ENCODE measurements at places on chromosomes 6 and 20.

GRCh38 chr6:154380741-154381140 lies 24.1 kb upstream of the IPCEF1 start:
- DNase-seq = no peak

DNA sequence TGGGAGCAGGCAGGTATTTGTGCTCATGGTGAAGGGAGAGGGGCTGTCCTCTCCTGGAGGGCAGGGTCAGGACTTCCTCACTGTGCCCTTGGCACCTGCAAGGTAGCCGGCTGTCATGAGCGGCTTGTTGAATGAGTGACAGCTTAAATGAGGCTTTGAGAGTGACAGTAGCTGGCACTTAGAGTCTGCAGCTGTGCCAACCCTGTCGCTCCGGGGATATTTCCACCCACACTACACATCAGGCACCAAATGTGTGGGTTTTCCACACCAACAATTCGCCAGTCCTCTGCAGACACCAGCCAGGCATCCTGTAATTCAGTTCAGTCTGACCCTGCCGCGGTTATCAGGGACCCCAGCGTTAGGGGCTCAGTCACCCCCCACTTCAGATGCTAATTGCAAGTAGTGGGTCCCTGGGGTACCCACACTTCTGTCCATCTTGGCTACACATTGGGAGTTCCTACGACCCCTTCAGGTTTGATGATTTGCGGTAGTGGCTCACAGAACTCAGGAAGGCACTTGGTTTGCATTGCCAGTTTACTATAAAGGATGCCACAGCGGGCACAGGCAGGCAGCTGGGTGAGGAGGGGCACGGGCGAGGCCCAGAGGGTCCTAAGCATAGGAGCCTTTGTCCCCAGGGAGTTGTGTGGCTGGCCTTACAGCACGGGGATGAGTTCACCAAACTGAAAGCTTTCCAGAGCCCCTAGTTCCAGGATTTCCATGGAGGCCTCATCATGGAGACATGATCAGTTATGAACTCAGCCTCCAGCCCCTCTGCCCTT lies 9.1 kb downstream of the MTG2 start:
- no peak for DNase-seq

- DNase-seq = peak; percentile 15
These were observed 34.2 kb upstream of the BTN3A2 start for GRCh38 chr6:26330859-26331217.

- no peak for DNase-seq
These were observed 25.0 kb downstream of the TGM6 start for GRCh38 chr20:2405693-2406065.

GRCh38 chr20:47346172-47346571 lies 10.3 kb downstream of the ZMYND8 start:
- DNase-seq = no peak

- no peak for DNase-seq
These were observed 352.5 kb downstream of the HDGFL1 start for GRCh38 chr6:22921828-22922227.

DNA sequence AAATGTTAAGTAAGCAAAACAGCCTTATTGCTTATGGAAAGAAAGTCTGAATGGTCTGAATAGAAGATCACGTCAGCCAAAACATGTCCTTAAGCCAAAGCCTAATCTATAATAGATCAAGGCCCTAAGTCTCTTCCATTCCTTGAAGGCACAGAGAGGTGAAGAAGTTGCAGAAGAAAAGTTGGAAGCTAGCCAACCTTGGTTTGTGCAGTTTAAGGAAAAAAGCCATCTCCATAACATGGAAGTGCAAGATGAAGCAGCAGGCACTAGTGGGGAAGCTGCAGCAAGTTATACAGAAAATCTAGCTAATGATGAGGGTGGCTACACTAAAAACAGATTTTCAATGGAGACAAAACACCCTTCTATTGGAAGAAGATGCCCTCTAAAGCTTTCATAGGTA lies 29.1 kb downstream of the LRRN4 start:
- DNase-seq = no peak

- DNase-seq = no peak
These were observed 18.0 kb upstream of the NAA20 start for GRCh38 chr20:19998990-19999705.

- DNase-seq = peak; percentile 34
These were observed 48.1 kb downstream of the HLA-DPB1 start for GRCh38 chr6:33123732-33124524.

- no peak for DNase-seq
These were observed 60.5 kb upstream of the DUSP22 start for GRCh38 chr6:231779-232178.

- DNase-seq = no peak
These were observed 18.5 kb downstream of the PLCB1 start for GRCh38 chr20:8150591-8150990.

DNA sequence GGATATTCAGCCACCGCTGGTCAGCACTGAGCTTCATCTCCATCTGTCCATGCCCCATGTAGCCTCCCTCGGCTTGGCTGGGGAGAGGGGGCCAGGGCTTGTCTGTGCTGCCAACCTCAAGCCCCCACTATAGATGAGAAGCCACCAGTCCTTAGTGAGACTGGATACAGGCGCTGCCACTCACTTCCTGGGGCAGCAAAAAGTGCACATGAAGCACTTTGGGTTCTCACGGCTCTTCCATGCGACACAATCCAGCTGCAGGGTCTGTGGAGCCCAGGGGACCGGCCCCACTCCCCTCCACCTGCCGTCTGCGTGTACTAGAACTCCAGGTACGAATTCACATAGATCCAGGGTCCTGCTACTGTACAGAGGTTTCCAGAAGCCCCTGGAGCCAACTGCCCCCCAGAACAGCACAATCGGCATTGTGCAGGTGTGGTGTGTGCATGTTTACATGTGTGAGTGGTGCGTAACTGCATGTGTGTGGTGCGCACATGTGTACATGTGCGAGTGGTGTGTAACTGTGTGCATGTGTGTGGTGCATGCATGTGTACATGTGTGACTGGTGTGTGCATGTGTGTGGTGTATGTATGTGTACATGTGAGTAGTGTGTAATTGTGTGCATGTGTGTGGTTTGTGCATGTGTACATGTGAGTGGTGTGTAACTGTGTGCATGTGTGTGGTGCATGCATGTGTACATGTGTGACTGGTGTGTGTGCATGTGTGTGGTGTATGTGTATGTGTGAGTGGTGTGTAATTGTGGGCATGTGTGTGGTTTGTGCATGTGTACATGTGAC lies 4.9 kb downstream of the FRMD1 start:
- no peak for DNase-seq

DNA sequence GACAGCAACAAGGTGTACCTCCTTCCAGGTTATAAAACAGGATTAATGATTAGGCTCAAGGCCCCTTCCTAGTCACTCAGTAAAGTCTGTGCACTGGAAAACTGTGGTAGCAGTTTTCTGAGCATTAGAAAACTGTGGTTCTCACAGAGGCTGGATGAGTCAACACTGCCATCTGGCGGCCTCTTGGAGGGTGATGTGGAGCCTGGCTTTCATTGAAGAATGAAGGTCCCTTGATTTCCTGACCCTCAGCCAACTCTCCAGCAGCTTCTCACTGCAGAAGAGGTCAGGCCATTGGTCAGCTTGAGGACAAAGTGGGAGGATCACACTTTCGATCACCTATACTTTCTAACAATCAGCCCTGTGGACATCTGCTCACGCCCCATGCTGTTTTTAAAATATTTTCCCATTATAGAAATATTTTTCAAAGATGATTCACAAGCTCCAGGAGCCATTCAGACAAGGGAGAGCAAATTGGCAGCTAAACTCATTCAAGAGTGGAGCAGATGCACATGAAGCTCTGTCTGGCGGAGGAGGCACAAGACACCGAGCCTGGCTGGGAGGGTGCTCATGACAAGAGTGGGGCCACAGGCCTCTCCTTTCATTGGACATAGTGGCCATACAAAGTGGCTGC lies 23.2 kb downstream of the PSMB1 start:
- DNase-seq = peak; percentile 57

DNA sequence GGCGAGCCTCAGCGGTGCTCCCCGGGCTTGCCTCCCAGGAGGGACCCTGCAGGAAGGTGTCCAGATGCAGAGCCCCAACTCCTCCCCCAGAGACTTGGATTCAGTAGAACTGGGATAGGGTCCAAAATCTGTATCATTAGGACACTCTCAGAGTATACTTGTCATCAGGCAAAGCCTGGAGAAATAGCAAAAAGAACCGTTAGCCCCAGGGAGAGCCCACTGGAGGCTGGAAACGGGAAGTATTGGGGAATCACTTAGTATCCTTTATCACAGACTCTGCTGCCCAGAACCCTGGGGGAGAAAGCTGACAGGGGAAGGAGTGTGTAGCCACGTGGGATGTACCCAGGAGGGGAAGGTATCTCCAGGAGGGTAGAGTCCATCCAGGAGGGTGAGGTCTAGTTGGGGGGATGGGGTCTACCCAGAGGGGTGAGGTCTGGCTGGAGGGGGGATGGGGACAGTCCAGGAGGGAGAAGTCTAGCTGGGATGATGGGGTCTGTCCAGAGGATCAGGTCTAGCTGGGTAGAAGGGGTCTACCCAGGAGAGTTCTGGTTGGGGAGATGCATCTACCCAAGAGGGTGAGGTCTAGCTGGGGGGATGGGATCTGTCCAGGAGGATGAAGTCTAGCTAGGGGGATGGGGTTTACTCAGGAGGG lies 107.2 kb downstream of the LY86 start:
- no peak for DNase-seq

- no peak for DNase-seq
These were observed 279.7 kb downstream of the CDC5L start for GRCh38 chr6:44667226-44667625.

DNA sequence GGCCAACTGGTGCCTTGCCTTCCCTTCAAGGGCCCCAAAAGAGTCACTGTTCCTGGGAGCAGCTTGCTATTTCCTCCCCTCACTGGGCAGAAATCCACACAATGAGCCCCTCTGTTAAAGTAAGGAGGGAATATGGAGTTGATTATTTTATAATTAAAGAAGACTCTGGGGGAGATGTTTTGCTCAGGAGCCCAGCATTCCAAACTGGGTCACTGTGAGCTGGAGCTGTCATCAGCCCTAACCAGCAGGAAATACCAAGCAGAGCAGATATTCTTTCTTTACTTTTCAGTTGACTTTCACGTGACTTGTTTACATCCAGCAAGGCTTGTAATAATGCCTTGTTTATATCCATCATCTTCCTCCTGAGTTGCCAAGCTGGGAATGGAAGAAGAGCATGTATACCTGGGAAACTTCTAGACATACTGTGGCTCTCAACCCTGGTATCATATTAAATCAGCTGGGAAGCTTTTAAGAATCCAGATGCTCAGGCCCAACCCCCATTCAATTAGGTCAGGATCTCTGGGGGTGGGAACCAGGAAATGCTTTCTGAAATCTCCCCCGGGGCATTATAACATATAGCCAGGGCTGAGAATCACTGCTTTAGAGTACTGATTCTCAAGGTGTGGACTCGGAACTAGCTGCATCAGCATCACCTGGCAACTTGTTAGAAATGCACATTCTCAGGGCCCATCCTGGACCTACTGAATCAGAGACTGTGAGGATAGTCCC lies 175.6 kb upstream of the MYLIP start:
- DNase-seq = no peak

GRCh38 chr20:1434571-1435336 lies 31.9 kb downstream of the NSFL1C start:
- peak; percentile 98 for DNase-seq

DNA sequence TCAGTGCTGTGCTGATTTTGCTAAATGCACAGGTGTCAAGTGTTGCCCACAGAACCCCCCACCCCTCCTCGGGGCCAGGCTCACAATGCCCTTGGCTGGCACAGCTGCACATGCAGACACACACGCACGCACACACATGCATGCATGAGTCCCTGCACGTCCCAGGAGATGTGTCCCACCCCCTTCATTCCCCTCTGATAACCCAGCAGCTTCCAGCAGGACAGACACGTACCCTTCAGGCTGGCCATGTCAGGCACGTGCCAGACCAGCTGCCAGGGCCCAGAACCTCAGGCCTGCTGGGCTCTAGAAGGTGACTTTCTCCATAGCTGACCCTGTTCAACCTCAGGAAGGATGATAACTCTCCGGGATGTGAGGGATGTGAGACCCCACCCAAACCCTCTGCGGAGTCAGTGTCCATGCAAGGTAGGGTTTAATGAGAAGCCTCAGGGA lies 44.4 kb downstream of the MRPL14 start:
- no peak for DNase-seq

DNA sequence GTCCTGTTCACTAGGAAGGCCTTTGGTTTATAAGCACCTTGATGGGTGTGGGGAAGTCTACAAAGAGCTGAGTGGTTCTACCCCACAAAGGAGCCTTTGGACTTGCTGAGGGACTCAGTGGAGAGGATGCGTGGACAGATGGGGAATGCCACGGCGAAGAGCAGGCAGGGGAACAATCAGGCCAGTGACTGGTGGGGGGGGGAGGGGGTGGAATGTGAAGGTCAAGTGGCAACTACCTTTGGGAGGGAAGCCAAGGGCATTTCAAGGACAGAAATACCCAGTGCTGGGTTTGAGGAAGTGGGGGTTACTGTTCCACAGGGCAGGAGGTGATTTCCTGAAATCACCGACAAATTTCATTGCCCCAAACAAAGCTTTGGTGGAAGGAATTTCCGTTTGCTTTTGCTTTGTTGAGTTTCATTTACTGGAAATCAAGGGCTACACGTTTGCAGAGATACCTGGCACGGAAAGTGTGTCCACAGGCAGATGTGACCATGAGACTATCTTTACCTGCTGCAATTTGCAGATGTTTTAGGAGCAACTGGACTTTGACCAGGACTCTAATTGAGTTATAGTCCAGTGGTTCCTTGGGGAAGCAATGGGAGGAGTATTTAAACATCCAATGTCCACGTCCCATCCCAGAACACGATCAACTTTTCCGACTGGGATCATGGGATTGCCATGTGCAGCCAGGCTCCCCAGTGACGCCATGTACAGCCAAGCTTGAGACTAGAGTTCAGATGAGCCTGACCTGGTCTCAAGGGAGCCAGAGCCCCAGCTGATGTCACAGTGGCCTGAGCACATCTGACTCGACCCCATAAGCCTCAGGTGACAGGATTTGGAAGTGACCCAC lies 8.0 kb downstream of the CST3 start:
- DNase-seq = no peak

DNA sequence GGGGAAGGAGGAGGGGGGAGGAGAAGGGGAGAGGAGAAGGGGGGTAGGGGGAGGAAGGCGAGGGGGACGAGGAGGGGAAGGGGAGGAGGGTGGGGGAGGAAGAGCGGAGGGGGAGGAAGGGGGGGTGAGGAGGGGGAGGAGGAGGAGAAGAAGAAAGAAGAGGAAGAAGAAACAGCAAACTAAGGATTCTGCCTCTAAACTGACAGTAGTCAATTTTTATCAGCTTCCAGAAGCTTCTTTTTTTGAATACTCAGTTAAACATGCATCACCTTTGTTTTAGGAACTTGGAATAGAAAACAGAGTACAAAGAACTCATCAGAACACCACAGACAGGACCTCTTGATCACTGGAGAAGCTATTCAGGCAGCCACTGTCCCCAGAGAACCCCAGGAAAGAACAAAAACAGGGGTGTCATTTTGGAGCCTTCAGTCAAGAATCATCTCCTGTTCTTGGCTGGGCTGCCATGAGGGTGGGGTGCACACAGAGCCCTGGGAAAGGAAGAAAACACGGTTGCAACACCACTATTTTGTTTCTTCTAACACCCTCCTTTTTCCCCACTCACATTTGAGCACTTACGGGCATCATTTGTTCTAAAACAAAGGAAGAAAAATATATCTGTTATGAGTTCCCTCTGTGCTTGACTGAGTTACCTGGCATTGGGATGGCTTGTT lies 67.4 kb downstream of the TMEM170B start:
- DNase-seq = no peak
